ENCODE measurements at places on chromosomes 4 and X.
A peak's percentile ranks its signal among the peaks of the same experiment; 100 is the strongest.

GRCh38 chr4:121741751-121742150 lies 23.2 kb downstream of the SMIM43 start:
- DNase-seq: no peak

- peak; percentile 2 for DNase-seq
Observed at GRCh38 chr4:133594390-133595207, 445.5 kb downstream of the PCDH10 start.

DNA sequence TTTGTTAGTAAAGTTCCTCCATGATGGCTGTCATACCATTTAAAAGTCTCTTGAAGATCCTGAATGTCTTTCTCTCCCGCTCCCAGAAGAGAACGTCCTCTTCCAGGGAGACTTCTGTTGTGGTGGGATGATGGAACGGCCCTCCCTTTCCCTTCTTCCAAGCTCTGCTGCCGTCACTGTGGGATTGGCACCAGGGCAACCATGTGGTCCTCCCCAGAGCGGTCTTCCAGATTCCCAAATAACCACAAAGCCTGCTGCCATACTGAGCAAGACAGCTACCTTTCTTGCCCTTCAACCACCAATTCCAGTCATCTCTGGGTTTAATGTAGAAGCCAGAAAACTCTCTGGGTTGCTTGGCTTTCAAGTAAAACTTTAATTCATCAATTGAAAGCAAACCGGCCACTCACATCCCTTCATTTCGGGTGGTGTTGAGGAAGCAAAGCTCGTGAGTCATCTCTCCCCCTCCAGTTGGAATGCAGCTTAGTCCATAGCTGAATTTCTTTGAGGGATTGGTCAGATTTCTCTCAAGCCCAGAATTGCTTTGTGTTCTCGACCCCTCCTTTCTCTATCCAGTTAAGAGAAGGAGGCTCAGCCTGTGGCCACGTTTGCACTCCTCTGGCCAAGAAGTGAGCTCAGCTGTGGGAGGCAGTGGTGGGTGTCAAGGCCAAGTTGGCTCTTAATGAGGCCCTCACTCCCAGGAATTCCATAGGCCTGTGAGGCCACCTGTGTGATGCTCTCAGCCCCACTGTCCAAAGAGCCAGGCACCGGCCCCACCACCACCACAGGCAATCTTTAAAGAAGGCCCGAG lies 36.9 kb downstream of the FHDC1 start:
- DNase-seq: peak; percentile 87

GRCh38 chrX:53280331-53281320 lies 758 bp downstream of the IQSEC2 start:
- no peak for DNase-seq

- DNase-seq: no peak
Observed at GRCh38 chr4:86977621-86978184, 42.9 kb downstream of the AFF1 start.

GRCh38 chrX:44157283-44157682 lies 184.1 kb upstream of the NDP start:
- DNase-seq: no peak

DNA sequence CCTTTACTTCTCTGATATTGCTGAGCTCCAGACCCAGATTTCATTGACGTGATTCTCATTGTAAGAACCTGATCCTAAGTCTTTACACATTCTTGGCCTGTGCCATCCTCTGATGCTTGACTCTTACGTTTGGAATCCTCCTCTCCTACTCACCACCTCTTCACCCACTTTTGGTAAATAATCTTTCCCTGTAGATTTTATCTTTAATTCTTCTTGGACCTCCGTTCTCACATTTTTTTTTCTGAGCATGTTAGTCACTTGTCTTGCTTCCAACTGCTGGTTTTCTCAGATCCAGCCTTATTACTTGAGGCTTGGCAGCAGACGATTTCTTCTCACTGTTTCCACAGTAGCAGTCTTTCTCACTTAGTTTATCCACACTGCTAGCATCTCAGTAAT lies 12.4 kb upstream of the SH3RF1 start:
- DNase-seq: peak; percentile 57

DNA sequence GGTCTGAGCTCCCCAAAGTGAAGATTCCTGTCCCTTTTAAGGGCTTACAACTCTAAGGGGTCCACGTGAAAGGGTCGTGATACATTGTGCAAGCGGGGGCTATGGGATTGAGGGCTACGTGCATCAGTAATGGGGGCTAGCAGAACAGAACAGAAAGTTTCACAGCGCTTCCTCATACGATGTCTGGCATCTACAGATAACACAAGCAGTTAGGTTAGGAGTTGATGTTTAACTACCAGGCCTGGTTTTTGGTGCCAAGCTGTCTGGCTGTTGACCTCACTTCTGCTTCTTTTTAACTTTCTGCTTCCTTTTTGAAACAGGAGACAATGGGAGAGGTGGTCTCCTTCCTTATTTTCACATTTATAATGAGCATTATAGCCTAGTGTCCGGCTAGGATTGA lies 368.6 kb upstream of the CXorf51A start:
- no peak for DNase-seq

- DNase-seq: no peak
Observed at GRCh38 chr4:93657527-93657926, 171.0 kb upstream of the ATOH1 start.

DNA sequence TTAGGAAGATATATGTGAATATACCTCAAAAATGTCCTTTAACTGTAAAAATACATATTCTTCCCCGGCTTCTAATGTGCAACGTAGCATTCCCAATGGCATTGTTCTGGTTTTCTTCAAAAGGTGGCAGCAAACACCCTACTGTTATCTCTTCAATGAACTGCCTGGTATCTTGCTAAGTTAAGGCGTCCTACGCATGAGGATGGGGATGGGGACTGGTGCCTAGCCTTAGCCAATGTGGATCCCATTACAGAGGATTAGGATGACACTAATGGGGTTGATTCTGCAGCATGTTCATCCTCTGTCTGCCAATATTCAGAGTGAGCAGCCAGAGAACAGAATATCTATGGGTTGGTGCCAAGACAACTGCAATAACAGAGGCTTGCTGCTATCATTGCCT lies 334.9 kb upstream of the ADGRL3 start:
- no peak for DNase-seq

DNA sequence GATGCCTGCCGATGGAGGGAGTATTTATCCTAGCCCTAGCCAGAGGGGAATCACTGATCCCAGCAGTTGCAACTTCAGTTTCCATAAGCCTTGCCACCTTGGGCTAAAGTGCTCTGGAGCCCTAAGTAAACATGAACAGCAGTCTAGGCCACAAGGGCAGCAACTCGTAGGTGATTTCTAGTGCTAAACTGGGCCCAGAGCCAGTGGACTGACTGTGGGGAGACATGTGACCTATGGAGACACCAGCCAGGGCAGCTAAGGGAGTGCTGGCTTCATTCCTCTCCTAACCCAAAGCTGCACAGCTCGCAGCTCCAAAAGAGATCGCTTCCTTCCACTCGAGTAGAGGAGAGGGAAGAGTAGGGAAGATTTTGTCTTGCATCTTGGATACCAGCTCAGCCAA lies 120.8 kb upstream of the MAGEA10 start:
- no peak for DNase-seq

DNA sequence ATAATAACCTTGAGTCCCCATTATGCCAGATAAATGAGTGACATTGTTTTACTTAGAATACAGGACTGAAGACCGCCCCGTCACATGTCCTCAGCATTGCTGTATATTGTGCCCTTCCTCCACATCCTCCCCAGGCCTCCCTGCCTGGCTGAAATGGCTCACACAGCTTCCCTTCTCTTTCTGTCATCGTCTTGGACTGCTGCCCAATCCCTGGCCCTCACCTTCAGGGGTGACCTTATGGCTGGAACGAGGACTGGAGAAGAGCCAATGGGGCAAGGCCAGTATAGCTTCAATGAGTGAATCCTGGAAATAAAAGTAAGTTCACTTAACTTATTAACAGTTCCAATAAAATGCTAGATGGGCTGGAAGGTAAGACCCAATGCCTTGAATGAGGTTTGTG lies 2.7 kb downstream of the KCNE5 start:
- no peak for DNase-seq

DNA sequence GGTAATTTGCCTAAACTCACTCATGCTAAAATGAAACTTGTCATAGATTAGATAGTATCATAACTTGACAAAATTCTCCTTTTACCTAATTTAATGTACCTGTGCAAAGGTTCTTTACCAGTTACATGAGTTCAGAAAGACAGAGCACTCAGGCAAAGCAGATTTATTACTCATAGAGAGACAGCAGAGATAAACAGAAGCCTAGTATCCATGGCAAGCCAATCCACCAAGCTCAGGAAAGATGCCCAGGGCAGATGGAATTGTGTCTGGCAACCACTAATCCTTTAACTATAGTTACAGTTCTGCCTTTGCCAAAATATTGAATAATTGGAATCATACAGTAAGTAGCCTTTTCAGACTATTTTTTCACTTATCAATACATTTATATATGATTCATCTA lies 826.2 kb downstream of the TECRL start:
- DNase-seq: no peak

- peak; percentile 8 for DNase-seq
Observed at GRCh38 chrX:13463608-13464007, 105.8 kb upstream of the EGFL6 start.

- DNase-seq: no peak
Observed at GRCh38 chrX:131544218-131544617, 344 bp downstream of the OR13H1 start.

DNA sequence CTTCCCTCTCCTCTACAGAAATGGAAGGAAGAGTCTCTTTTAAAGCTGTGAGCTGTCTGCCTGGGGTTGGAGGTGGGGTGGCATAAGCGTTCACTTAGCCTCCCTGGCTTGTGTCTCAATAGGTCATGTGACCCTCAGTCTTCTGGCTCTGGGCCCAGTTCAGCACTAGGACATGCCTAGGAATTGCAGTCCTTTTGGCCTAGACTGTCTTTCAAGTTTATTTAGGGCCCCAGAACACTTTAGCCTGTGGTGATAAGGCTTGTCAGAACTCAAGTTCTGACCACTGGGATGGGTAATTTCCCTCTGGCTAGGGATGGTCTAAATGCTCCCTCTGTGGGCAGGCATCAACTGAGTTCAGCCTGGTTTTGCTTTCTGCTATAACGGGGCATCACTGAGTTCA lies 34.3 kb upstream of the ARMCX4 start:
- no peak for DNase-seq

DNA sequence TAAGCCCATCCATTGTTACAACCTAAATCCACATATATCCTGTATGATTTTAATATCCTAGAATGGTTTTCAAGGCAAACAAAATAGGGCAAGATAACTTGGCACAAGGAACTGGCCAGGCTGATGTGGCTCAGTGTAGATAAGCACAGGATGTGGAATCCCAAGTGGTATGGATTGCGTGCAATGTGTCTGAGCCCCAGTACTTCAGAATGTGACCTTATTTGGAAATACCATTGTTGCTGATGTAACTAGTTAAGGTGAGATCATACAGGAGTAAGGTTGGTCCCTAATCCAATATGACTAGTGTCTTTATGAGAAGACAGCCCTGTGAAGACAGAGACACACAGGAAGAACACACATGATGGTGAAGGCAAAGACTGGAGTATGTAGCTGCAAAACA lies 72.4 kb downstream of the IL21 start:
- no peak for DNase-seq

- DNase-seq: no peak
Observed at GRCh38 chrX:55996649-55997048, 235.5 kb upstream of the KLF8 start.

DNA sequence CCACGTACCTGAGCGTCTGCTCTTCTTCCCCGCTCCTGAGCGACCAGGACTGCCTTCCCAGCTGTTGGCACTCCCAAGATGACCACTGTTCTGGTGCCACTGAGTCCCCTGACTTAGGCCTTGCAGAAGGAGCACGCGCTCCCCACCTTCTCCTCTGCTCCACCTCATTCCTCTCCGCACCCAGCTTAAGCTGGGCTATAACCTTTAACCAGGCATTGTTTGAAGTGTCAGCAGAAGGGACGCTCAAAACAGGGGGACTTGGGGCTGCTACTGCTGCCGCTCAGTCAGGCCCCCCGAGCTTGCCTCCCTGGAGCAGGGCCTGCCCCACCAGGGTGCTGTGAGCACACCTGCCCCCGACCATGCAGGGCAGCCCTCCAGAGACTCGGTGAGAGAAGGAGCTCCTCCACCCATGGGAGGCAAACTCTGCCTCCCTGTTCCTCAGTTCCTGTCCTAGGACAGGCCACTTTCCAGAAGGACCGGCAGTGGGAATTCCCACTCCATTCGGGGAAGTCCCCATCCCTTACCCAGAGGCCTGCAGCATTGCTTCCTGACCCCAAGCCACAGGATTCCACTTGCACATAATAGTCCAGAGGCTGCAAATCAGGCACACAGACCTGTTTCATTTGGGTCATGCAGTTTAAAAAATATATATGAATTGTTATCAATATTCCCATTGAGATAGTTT lies 99.7 kb upstream of the ENPP6 start:
- DNase-seq: no peak

DNA sequence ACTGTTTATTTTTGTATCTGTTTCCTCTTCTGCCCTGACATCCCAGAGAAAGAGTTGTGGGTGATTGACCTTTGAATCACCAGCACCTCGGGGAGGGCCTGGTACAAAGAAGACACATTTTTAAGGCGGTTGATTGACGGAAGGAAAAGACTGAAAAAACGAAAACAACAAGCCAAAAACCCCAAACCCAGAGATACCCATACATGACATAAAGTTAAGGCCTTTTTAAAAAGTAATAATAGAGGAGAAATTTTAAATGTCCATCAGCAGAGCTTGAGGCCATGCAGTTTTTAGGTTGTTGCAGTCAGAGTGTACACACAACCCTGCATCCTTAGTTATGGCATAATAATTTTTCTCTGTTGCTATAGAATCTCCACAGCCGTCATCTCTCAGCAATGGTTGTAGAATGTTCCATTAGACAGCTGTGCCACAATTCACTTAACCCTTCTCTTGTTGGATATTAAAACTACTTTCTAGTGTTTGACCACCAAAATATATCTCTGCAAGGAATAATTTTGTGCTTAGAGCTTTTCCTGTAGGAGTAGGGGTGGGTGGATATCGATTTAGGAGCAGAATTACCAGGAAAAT lies 110.2 kb downstream of the GNL3L start:
- no peak for DNase-seq

DNA sequence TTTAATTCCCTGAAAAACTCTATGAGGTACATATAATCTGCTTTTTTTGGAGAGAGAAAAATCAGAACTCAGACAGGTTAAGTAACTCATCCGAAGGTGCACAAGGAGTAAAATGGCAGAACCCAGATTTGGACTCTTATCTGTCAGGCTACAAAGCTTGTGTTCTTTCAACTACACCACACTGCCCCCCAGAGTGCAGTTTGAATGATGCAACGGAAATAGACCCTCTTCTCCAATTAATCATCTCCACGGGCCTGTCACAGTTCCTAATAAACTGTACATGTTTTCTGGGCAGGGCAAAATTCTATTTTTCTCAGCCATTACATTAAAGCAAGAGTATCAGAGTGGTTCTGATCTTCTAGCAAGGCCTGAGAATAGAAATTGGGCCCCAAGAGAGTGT lies 35.3 kb upstream of the DCX start:
- DNase-seq: no peak

GRCh38 chr4:179768996-179769395 lies 2326.8 kb upstream of the AGA start:
- no peak for DNase-seq

GRCh38 chrX:39736216-39737211 lies 361.2 kb downstream of the BCOR start:
- no peak for DNase-seq
